Activated CD8-positive, alpha-beta memory T cell treated with anti-CD3 and anti-CD28 coated beads, Interleukin-2, amount 50 U/mL, for 4 hours (primary cell): ENCODE measurements at places on chromosomes 16 and 17.

DNA sequence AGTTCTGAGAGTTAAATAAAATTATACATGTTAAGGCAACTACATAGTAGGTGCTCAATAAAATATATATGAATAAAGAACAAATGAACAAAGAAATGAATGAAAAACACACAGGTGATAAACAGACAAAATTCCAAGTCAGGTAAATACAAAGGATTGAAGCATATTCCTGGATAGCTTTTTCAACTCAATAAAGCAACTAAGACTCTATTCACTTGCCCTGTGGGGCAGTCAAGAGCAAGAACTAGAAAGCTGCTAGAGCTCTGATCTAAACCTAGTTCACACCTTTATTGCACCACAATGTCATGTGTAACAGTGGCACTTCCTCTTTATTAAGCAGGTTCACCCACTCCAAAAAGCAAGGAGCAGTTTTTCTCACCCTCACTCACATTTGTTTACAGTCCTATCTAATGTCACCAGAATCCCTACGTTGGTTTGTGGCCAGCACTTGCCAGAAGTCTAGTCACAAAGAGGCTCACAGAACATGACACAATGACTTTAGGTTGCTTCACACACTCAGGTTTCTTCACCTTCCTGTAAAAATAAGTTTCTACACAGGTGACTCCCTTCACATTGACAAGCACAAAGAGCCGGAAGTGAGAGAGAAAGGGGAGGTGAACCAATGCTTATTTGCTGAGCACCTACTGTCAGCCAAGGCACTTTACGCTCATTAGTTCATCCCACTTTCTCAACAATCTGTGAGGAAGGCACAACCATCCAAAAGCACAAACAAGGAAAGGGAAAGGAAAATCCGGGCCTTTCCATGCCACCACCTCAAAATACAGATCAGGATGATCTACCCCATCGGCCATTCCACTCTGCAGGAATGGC, 70.8 kb downstream of the XPO6 start:
- peak; percentile 47 for DNase-seq

DNA sequence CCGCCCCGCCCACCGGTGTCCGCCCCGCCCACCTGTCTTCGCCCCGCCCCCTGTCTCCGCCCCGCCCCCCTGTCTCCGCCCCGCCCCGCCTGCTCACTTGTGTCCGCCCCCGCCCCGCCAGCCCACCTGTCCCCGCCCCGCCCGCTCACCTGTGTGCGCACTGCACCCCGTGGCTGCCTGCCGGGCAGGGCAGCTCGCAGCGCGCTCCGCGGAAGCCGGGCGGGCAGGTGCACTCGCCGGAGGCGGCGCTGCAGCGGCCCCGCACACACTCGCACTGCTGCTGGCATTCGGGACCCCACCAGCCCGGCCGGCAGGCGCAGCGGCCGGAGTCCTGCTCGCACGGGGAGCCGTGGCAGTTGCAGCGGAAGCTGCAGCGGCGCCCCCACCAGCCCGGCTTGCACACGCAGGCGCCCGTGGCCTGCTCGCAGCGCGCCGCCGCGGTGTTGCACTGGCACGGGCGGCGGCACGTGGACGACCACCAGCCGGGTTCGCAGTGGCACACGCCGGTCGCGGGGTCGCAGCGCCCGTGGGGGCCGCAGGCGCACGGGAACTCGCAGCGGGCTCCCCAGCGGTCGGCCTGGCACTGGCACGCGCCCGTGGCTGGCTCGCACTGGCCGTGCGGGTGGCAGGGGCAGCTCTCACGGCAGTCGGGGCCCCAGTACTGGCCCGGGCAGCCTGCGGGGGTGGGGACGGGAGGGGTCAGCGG, 2.1 kb downstream of the SCARF1 start:
- peak; percentile 55 for DNase-seq

- no peak for DNase-seq
Observed at GRCh38 chr17:75308732-75309629, 19.7 kb upstream of the SLC25A19 start.

DNA sequence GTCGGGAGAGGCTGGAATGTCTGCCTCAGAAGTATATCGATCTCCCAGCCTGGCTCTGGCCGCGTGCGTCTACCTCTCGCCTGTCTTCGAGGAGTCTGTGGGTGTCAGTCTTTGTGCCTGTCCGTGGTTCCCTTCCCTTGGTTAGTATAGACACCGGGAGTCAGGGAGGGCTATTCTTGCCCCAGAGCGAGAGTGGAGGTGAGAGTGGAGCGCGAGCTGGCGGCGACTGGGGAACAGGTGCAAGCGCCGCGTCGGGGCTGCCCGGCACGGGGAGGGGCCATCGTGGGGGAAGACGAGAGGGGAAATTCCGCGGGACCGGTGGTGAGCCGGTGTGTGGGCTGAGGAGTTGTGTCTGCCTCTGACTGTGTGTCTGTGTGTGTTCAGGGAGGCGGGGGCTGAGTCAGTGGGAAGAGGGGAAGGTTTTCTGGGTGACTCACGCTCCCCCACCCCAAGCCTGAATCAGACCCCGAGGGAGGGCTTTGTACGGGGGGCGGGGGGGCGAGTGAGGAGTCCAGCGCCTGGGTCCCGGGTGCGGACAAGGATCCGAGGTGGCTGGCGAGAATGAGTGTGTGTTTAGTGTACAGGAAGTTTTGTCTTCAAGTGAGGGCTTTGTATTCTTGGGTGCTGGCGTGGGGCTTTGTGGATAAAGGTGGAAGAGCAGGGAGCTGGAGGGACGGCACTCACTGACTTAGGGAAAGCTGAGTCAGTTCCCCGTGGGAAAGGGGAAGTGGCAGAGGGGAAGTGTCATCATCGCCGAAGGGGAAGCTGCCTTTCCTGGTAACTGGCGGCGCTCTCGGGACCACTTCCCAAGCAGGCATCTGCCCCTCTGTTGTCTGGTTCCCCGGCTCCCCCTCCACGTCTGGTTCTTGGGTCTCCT, 8.6 kb downstream of the KDM6B start:
- peak; percentile 98 for DNase-seq

GRCh38 chr16:82701442-82701955, 74.7 kb downstream of the CDH13 start:
- DNase-seq, result no peak

- DNase-seq, result no peak
Observed at GRCh38 chr16:20859229-20859628, 40.9 kb downstream of the DCUN1D3 start.

- peak; percentile 70 for DNase-seq
Observed at GRCh38 chr17:8935191-8935590, 30.3 kb downstream of the PIK3R5 start.

GRCh38 chr16:25065899-25066298, 45.6 kb upstream of the LCMT1 start:
- no peak for DNase-seq

GRCh38 chr17:76384987-76385891, 830 bp downstream of the SPHK1 start:
- peak; percentile 52 for DNase-seq

DNA sequence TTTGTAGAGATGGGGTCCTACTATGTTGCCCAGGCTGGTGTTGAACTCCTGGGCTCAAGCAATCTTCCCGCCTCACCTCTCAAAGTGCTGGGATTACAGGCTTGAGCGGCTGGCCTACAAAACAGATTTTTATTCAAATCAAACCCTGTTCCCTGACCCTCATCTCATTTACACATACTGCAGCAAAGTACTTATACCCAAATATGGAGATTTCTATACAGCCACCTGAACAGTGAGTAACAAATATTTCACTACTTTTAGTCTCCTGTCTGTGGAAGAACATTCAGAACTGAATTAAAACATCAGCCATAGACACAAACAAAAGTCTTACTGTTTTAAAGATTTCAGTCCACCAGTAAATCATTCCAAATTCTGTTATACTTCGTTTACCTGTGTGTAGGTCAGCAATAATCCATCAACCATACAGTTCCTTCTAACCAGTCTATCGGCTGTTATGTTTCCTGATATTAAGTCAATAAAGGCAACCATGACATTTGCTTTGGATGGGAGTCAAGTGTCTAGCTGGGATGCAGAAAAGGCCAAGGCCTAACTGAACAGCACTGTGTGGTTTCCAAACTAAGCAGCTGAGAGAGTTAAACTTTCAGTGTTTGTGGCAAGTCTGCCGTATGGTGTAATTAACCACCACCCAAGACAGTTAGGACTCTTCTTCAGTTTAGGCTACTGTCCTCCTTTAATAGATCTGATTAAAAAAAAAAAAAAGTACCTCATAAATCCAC, 22.3 kb downstream of the ERN1 start:
- DNase-seq, result no peak

DNA sequence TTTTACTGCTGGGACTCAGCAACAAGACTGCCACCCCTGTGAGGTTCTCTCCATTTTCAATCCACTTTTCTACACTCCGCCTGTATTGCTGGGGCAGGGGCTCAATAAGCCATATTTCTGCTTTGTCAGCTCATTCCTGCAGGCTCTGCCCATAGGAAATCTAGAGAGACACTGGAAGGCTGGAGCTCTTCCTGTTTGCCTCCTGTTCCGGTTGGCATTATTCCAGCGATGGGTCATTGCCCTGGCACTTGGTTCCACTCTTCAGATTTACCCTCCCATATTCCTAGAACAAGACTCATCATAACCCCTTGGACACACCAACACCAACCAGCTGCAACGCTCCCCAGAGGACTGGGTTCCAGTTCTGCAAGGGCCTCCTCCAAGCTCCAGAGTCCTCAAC, 210.4 kb downstream of the CA10 start:
- no peak for DNase-seq

GRCh38 chr16:85648805-85649204, 35.7 kb downstream of the GSE1 start:
- no peak for DNase-seq

GRCh38 chr16:4309833-4310266, 6.0 kb upstream of the GLIS2 start:
- DNase-seq, result peak; percentile 62

GRCh38 chr17:31842195-31843069, 16.6 kb downstream of the COPRS start:
- DNase-seq, result peak; percentile 60

GRCh38 chr16:62408760-62409159, 372.5 kb upstream of the CDH8 start:
- DNase-seq, result no peak

DNA sequence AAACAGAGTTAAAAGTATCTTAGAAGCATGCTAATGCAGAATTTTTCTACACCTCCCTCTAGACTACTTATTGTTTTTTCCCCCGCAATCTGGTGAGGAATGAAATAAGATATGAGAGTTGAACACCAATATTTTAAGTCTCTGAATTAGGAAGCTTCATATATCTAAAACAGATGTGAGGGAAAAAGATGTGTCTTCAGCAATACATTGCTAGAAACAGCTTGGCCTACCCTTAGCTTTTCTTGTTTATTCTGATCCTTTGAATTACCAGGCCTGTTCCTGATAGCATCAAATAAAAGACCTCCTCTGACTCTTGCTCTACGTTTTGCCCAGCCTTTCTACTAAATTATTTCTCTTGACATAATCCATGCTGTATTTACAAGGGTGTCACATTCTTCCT, 221.8 kb downstream of the CDH11 start:
- no peak for DNase-seq

DNA sequence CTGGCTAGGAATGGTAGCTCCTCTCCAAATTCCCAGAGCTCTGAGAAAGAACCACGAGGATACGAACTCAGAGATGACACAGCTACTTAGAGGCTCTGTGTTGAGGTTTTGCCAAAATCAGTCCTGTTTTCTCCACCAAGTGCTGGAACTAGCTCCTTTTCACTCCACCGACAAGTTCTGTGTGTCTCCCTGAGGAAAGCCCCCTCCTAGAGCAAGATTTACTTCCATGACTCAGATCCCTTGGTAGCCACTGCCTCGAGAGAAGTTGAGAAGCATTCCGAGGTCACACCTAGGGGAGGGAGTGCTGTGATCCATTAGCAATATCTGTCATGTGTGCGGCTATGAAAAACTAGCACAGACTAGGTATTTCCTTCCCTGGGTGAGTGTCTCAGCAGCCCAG, 30.6 kb downstream of the IL21R start:
- no peak for DNase-seq

DNA sequence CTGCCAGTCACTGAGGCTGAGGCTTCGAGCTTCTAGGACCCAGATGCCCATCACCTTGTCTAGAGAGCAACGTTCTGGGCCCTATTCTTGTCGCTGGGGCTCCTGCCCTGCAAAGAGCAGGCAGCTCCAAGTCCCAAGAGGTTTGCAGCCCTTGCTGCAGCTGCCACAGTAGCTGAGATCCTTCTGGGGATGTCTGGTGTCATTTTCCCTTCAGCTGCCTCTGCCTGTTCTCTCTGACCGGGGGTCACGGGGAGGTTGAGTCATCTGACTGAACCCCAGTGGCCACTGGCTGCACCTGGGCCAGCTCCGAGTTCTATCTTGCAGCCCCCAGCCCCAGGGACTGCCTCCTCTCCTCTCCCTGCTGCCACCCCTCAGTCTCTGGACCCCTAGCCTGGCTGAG, 4.9 kb downstream of the WSCD1 start:
- no peak for DNase-seq

- DNase-seq, result peak; percentile 52
Observed at GRCh38 chr16:29745121-29745852, 503 bp downstream of the C16orf54 start.

DNA sequence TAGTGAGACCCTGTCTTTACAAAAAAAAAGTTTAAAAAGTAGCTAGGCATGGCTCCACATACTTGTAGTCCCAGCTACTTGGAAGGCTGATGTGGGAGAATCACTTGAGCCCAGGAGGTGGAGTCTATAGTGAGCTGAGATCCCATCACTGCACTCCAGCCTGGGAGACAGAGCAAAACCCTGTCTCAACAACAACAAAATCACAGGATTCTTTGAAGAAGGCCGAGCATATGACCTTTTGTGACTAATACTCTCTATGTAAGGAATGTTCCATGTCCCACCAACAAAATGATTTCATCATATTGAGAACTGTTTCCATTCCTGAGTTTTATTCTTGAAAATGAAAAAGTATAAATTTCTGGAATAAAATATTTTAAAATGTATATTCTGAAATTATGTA, 58.9 kb upstream of the EFCAB3 start:
- DNase-seq, result no peak

GRCh38 chr17:2289878-2290478, 13.6 kb downstream of the SMG6 start:
- no peak for DNase-seq

DNA sequence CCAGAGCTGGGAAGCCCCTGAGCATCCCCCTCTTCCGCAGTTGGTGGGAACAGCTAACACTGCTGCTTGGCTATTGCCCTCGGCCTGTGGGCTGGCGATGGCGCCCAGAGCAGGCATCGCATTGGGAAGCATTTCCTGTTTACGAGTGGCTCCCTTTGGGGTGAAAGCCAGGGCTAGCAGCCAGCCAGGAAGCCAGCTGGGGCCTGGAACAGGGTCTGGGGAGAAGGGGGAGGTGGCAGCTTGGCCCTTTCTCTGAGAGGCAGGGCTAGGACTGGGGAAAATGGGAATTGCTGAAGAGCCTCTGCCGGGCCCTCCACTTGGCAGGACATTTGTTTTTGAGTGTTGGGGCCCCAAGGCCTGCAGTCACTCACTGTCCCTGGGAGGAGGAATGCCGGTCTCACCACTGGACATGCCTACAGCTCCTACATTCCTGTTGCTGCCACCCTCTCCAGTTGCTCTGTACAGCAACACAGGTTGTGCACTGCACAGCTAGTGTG, 2.4 kb upstream of the MTSS2 start:
- DNase-seq, result no peak

DNA sequence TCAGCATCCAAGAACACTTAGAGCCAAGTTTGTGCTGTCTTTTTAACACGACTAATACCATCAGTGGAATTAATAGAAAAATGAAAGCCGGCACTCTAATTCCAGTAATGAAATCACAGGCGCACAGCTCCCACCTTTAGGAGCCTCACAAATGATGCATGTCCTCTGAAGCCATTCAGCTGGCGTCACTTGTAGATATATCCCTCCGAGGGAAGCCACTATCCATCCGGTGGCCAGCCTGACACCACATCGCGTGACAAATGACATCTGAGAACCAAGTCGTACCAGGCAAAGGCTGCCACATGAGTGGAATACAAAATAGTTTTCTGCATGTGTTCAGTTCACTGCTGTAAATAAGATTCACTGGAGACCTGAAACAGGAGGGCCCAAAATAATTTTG, 205.6 kb downstream of the GRIN2A start:
- no peak for DNase-seq
